ENCODE measurements at places on chromosomes 7 and 10.
A peak's percentile ranks its signal among the peaks of the same experiment; 100 is the strongest.

DNA sequence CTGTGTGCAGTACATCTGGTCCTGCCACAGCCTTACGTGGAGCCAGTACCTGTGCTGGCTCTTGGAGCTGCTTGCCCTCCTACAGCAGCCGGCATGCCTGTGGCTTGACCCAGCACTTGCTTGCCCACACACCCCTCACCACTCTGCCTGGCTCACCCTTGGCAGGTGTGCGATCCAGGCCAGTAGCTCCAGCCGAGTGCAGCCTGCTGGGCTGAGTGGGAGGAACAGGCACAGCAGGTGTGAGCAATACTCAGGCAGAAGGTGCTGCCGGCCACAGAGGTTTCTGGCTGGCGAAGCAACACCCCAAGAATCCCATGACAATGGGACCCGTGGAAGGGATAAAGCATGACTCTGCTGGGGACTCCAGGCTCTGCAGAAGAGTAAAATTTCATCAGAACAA lies 173.5 kb upstream of the ADCY1 start:
- no peak for DNase-seq

GRCh38 chr10:92627845-92628480 lies 35.0 kb downstream of the KIF11 start:
- DNase-seq: no peak

GRCh38 chr7:157392256-157393037 lies 55.6 kb downstream of the DNAJB6 start:
- no peak for DNase-seq

DNA sequence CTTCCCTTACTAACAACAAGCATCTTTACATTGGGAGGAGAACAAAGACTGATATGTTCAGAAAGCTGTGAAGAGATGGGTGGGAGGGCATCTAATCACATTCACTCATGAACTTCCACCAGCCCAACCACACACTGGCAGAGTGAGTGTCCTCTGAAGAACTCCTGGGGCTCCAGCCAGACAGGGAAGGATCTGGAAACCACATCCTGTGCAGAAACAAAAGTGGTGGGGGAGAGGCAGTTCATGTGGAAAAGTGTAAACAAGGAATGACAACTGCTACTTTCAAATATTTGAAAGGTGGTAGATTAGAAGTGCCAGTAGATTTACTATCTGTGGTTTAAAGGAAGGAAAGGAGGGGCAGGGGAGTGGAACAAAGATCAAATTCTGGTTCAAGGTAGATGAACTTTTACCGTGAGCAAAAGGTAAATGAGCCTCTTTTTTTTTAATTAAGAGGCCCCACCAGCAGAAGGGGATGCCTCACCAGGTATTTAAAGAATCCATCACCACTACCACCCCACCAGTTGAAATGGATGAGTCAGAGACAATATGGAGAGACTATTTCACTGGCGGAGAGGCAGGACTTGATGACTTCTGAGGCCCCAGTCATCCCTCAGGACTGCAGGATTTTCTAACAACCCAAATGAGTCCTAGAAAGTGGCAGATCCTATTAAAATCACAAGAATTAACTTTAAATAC lies 34.5 kb downstream of the GOT1 start:
- peak; percentile 94 for DNase-seq
